ENCODE measurements at places on chromosomes 11 and 22. TPM values are rescaled to one million over a fixed set of nuclear protein-coding genes. Genes with fewer than 3 reads are reported as not detected.

Gene PRG2
- not detected for total RNA-seq

DNA sequence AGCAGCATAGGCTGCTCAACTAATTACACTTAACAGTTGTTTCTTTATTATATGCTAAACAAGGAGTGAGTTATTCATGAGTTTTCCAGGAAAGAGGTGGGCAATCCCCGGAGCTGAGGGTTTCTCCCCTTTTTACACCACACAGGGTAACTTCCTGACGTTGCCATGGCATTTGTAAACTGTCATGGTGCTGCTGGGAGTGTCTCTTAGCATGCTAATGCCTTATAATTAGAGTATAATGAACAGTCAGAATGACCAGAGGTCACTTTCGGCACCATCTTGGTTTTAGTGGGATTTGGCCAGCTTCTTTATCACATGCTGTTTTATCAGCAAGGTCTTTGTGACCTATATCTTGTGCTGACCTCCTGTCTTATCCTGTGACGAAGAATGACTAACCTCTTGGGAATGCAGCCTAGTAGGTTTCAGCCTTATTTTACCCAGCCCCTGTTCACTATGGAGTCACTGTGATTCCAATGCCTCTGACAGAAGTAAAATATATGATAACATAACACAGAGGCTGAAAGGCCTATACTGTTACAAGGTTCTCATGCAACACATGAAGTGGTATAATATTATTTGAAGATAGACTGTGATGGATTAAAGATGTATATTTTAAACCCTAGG lies 41.3 kb upstream of the RDX start:
- peak; percentile 32 for DNase-seq
- no peak overlapping the region for H3K4me3 ChIP-seq
- peaks cover 18% of the 10 kb centered on the region for H3K4me1 ChIP-seq
- no peaks in the 10 kb centered on the region for H3K27me3 ChIP-seq
- H3K27ac ChIP-seq: no peak overlapping the region

DNA sequence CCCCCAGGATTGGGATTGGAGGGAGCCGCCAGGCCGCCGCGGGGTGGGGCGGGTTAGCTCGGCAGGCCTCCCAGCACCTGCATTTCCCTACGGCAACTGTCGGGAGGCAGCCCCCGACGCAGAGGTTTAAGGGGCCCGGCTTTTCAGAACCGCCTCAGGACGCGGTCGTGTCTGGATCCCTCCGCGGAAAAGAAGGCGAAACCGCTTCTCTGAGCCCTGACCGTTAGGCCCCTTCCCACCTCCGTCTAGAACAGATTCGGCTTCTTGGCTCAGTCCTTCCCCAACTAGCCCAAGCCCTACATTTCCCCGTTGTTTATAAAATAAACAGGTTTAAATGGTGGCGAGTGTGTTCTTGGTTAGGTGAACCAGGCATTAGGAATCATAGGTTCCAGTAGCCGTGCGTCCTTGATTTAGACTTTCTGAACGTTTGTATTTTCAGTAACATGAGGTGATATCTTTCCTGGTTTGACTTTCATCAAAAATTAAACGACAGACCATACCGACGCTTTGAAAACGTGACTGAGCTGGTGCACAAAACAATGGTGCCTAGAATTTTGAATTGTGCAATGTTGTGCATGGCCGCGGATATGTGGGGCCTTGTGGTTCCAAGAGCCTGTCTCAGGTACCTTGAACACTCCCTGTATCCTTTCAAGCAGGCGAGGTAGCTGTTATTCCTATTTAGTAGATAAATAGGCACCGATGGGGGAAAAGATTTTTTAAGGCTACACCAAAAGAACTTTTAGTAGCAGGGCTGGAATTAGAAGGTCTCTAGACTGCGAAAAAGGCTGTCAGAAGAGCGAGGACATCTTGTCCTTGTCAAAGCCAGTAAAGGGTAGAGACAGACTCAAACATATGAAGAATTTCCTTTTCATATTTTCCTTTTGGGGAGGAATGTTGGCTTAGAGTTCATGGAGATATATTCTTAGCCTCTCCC lies 1.2 kb upstream of the HSPA8 start:
- peaks cover 61% of the 10 kb centered on the region for H3K36me3 ChIP-seq
- H3K27ac ChIP-seq: peak overlapping the region; percentile 95

DNA sequence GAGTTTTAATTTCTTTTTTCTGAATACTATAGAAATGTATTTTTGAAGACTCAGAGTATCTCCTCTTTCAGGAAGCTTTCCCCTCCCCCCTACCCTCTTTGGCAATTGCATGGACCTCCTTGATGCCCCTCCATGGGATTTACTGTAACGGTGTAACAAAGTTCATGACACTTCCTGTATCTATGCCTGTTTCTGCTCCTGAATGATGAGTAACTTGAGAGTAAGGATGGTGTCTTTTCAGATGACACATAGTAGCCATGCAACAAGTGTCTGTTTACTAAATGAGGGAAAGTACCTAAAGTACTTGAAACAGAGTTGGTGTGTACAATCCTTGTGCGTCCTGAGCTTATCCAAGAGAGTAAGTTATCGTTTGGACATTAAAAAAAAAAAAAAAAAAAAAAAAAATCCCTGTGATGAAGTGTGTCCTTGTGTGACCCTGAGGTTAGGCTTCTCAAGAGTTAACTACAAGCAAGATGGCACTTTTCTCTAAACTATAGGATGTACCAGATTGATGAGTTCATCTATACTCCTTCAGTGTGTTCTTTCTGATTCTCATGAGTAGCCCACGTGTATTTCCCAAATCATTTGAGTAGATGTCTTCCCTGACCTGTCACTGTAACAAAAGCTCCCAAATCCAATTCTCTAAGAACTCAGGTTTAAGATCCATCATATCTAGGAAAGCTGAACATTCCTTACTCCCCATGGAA lies 7.4 kb downstream of the ETS1 start:
- H3K4me3 ChIP-seq: no peak overlapping the region
- no peaks in the 10 kb centered on the region for H3K27me3 ChIP-seq
- H3K4me1 ChIP-seq: peaks cover 37% of the 10 kb centered on the region
- H3K27ac ChIP-seq: no peak overlapping the region
- no peak for DNase-seq

Gene LMO2
- not detected for total RNA-seq

DNA sequence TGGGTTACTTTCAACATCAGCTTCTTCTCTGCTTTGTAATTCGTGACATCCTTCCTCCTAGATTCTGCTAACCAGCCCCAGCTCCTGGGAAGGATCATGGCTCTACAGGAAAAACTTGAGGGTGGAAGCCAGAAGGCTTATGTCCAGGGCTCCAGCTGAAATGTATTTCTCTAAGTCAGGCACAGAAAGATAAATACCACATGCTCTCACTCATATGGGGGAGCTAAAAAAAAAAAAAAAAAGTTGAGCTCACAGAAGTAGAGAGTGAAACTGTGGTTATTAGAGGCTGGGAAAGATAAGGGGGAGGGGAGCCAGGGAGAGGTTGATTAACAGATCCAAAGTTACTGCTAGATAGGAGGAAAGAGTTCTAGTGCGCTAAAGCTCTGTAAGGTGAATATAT lies 74.9 kb downstream of the DSCAML1 start:
- no peak overlapping the region for H3K4me3 ChIP-seq
- no peaks in the 10 kb centered on the region for H3K36me3 ChIP-seq
- no peak overlapping the region for H3K27ac ChIP-seq
- DNase-seq: no peak
- peaks cover 4% of the 10 kb centered on the region for H3K27me3 ChIP-seq

- no peaks in the 10 kb centered on the region for H3K4me1 ChIP-seq
- no peaks in the 10 kb centered on the region for H3K36me3 ChIP-seq
- DNase-seq: no peak
- H3K27ac ChIP-seq: no peak overlapping the region
Observed at GRCh38 chr22:27660306-27660705, 141.2 kb downstream of the MN1 start.

Gene GNG3
- total RNA-seq: not detected

DNA sequence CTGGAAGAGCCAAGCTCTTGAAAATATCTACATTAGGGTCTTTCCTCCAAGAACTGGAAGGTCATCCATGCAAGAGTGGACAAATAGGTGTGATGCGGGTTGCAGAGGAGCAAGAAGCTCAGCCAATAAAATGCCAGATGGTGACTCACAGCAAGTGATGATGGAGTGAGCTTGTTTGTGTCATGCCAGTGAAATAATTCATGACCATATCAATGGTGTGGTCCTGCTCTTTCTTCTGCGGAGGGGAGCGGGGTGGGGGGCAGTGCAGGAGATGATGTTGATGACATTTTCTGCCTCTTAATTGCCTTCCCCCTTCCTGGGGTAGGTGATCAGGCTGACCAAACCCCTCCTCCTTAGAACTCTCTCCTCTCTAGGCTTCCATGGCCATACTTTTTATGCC lies 118.5 kb upstream of the TIMP3 start:
- no peak for DNase-seq
- no peaks in the 10 kb centered on the region for H3K4me1 ChIP-seq
- H3K27ac ChIP-seq: no peak overlapping the region
- no peaks in the 10 kb centered on the region for H3K36me3 ChIP-seq

- no peaks in the 10 kb centered on the region for H3K36me3 ChIP-seq
- H3K27me3 ChIP-seq: no peaks in the 10 kb centered on the region
- H3K4me3 ChIP-seq: no peak overlapping the region
- peak; percentile 31 for DNase-seq
- no peak overlapping the region for H3K27ac ChIP-seq
Observed at GRCh38 chr11:84384731-84385130, 1098.6 kb upstream of the CCDC90B start.

- H3K27ac ChIP-seq: no peak overlapping the region
- no peaks in the 10 kb centered on the region for H3K4me1 ChIP-seq
- no peak overlapping the region for H3K4me3 ChIP-seq
- H3K27me3 ChIP-seq: no peaks in the 10 kb centered on the region
Observed at GRCh38 chr11:92453055-92453454, 228.4 kb downstream of the FAT3 start.

- DNase-seq: peak; percentile 67
- no peak overlapping the region for H3K4me3 ChIP-seq
- H3K36me3 ChIP-seq: no peaks in the 10 kb centered on the region
- H3K27me3 ChIP-seq: peaks cover 31% of the 10 kb centered on the region
Observed at GRCh38 chr11:1693327-1694063, 3.5 kb upstream of the KRTAP5-6 start.

DNA sequence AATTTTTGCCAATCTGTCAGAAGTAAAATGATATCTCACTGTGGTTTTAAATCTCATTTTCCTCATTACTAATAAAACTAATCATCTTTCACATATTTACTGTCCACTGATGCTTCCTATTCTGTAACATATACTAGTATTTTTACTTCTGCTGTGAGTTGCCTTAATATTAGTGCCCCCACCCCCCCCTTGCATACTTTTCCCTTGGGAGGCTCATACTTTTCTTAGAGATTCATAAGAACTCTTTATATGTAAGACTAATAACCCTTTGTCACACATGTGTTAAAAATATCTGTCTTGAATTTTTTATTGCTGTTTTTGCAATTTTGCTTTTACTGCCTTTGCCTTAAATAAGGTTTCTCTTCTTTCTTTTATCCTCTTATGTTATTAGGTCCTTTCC lies 87.2 kb downstream of the PHF21A start:
- no peak overlapping the region for H3K27ac ChIP-seq
- no peak for DNase-seq
- H3K27me3 ChIP-seq: no peaks in the 10 kb centered on the region
- H3K36me3 ChIP-seq: no peaks in the 10 kb centered on the region
- H3K4me1 ChIP-seq: no peaks in the 10 kb centered on the region
